Kasumi-1 (cell line): ENCODE measurements at places on chromosomes 1 and 21.

- DNase-seq: no peak
Measured at GRCh38 chr1:43368646-43369020, 822 bp upstream of the ELOVL1 start.

DNA sequence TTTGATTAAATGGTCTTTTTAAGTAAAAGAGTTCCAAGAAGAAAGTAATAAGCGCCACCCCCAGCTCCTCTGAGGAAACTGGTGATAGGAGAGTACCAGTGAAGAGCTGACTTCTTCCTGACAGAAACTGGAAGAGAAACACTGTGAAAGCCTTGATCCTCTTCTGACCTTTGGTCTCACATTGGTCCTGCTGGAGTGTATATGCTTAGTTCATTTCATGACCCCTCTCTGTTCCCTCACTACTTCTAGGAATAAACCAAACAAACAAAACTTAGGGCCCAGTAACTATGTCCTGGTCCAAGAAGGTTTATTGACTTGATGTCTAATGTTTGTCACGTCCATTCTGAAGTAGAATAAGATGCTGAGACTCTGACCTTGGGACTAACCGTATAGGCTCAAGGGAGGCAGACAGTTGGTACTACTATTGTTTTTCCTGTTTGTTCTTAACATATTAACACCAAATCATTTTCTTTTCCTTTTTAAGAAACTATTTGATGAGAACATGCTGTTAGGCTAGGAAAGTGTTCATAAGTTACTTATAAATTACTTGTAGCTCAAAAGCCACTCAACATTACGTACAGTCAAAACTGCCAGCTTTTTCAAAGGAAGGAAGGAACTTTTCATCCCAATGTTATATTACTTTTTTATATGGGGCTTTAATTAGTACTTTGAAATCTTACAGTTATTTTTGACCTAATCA, 57.9 kb downstream of the MIER1 start:
- DNase-seq: no peak

GRCh38 chr1:98201666-98202081, 280.8 kb upstream of the DPYD start:
- no peak for DNase-seq

DNA sequence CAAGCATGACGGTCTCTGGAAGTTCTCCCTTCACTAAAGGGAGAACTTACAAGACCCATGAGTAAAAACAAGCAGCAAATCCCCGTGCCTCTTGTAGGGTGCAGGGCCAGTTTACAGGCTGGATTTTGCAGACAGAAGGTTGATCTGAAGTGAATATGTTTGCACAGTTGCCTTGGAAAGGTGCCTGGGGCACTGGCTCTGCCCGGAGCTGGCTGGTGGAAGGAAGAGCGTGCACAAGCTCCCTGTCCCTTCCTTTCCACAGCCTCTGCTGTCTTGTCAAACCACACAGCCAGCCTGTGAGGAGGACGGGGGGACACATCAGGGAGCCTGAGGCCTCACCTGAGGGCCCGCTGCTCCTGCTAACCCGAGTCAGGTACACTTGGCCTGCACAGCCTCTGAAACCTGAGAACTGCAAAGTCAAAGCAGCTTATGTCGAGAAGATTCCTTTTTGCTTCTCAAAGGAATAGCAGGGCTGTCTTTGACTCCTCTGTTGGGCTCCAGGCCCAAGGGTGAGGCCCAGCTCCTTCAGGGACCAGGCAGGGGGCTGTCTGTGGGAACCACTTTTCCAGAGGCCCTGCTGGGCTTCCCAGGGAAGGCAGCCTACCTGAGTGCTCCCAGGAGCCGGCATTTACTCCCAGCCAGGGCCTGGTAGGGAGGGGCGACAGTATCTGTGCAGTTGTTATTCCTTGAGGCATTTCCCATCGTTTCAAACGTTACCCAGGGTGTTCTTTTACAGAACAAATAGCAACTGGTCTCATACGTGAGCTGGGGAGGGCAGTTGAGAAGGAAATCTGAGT, 251.5 kb downstream of the SIPA1L2 start:
- no peak for DNase-seq

GRCh38 chr1:153349363-153350320, 1.0 kb upstream of the PGLYRP4 start:
- DNase-seq: no peak

DNA sequence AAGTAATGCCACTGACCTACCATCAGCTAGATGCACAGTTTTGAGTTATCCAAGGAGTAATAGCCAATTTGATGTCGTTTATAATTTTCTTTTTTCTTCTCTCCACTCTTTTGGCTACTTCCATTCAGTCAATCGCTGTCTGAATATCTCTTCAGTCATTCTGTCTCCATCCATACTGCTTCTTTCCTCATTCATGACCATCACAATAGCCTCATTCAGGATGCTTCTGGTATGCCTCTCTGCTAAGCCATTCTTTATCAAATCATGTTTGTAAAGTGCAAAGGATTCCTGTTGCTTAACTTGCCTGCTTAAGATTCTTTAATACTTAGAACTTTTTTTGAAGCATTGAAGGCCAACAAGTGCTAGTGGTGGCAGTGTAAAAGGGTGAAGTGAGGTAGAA, 20.2 kb downstream of the TYW3 start:
- DNase-seq: no peak

DNA sequence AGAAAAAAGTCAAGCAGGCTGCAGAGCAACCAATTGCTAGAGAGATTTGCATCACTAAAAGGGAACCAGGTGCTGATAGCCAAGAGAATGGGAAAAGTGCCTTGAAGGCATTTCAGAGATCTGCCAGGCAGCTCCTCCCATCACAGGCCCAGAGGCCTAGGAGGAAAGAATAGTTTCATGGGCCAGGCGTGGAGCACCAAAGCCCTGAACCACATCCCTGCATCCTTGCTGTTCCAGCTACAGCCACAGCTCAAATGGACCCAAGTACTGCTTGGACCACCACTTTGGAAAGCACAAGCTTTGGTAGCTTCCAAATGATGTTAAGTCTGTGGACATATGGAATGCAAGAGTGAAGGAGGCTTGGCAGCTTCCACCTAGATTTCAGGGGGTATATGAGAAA, 29.7 kb upstream of the ZSWIM5 start:
- DNase-seq: no peak

- no peak for DNase-seq
Measured at GRCh38 chr1:216210081-216210480, 213.2 kb downstream of the USH2A start.

DNA sequence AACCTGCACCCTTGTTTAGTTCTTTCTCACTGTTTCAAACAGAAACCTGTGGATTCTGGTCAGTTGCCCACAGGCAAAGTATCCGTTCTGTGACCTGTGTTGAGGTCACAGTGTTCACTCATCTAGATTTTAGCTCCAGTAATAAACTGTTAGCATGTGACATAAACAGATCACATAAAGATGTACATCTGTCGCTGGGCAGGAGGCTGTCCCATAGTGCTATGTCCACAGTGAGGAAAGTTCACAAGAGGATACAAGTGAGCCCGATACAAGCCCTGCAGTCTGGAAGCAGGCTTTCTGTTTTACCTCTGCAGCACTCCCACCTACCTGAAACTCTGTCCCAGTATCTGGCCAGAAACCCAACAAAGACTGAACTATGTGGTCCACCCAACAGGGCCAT, 28.4 kb downstream of the LMX1A start:
- DNase-seq: no peak

DNA sequence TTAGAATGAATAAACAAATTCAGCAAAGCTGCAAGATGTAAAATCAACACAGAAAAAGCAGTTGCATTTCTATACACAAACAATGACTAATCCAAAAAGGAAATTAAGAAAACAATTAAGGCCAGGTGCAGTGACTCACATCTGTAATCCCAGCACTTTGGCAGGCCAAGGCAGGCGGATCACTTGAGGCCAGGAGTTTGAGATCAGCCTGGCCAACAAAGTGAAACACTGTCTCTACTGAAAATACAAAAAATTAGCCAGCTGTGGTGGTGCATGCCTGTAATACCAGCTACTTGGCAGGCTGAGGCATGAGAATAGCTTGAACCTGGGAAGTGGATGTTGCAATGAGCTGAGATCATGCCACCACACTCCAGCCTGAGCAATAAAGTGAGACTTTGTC, 22.3 kb downstream of the THEM4 start:
- DNase-seq: no peak

- no peak for DNase-seq
Measured at GRCh38 chr21:26686278-26686677, 113.2 kb upstream of the CYYR1 start.

- no peak for DNase-seq
Measured at GRCh38 chr1:178121883-178122282, 28.0 kb downstream of the RASAL2 start.

DNA sequence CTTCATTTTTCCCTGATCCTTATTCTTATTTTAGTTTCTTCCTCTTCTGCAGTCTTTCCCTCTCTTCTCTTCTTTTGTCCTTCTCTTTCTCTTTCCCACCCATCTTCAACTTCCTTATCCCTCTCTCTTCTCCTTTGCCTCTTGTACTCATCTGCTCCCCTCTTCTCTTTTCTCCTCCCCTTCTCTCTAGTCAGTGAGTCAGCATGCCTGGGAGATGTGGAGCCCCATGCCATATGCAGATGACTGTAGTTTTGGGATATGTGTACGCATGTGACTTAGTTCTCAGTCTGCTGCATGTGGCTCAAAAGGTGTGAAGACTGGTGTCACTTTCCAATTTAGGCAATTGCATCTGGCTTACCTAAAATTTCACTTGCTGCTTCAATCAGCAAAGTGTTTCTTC, 10.4 kb downstream of the DNAJC6 start:
- DNase-seq: no peak

DNA sequence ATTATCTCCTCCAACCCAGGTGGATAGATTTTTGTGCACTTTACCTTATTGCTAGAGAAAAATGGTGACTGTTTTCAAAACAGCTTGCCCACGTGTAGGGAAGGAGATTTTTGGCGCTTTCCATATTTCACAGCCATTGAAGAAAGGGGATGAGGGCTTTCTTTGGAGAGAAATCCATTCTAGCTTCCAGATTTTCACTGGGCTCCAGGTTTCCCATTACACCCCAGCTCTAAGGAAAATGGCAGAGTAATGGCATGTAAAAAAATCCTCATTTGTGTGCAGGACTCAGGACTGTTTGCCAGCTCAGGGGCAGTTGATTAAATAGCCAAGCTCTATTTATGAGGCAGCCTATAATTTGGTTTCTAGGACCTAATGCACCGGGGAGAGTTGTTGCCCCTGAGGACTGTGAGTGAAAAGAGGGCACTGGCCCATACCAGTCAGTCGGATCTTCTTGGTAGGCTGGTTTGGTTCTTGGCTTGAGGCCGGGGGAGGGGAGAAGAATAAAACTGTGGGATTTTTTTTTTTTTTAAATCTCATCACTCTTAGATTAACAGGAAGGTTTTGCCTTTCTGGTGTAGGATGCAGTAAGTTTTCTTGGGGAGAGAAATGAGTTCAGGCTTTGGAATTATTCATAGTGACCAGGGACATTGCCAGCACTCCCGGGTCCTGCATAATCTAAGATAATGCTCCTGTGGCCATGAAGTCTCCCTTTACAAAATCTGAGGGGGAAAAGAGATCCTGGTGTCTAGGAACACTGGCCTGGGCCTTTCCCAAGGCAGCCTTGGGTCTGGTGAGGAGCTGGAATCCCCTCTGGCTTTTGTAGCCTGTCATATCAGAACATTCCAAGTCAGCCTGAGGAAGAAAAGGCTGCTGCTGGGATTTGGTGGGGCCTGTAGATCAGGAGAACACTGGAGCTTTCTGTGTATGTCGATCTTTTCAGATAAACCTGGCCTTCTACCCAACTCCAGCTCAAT, 1.9 kb upstream of the ARID1A start:
- DNase-seq: no peak

DNA sequence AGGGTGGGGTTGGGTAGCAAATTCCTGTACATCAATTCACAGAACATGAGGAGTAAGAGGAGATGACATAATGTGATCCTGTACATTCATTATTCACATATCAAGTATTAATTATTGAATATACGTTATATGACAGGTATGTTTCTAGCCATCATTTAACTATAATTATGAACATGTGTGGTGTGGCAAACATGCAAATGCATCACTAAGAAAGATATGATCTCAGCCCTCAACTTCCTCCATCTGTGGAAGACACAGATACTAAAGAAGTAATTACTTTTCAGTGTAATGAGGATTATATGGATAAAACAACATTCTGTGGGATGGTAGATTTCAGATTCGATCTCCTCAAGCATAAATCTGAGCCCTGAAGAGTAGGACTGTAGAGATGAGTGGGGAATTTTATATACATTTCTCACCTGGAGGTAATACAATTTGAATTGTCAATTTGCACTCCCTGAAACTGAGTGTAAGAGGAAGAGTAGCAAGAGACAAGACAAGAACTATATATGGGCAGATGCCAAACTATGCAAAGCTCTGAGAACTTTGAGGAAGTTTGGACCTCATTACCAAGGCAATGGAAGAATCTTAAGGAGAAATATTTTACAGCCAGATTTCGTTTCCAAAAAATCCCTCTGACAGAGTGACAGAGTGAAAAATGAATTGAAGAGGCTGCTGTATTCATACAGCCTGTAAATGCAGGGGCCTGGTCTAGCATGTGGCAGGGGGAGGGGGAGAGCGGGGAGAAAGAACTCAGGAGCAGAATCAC, 275.5 kb downstream of the TPR start:
- no peak for DNase-seq

- DNase-seq: no peak
Measured at GRCh38 chr21:43917515-43918384, 52.7 kb downstream of the AGPAT3 start.

- DNase-seq: no peak
Measured at GRCh38 chr1:154972517-154973343, 1.8 kb upstream of the CKS1B start.

DNA sequence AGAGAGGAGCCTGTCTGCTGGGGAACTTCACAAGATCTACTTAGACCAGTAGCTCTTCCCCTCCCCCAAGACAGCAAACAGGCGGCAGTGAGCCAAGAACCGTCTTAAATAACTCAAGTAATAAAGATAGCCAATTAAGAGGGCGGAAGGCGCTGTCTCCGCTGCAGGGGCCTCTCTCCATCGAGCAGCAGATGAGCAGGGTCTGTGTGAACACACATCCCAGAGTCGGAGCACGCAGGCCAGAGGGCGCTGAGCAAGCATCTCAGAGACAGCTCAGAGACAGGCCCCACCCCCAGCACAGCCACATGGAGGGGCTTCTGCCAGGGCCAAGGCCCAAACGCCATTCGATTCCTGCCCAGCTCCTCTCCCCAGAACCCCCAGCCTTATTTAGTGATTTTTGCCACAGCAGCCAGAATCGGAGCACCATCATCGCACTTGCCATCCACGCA, 11.1 kb downstream of the IFFO2 start:
- DNase-seq: no peak

DNA sequence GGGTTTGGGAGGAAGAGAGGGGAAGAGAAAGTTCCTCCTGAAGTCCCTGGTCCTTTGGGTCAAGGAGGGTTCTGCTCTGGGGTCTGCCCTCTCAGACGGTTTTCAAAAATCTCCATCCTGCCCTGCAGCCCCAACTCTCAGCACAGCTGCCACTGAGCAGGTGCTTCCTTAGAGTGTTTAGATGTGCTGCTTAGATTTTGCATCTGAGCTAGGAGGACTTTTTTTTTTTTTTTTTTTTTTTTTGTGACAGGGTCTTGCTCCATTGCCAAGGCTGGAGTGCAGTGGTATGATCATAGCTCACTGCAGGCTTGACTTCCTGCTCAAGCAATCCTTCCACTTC, 324.9 kb upstream of the POU3F1 start:
- no peak for DNase-seq
